RKO (cell line): ENCODE measurements at places on chromosomes 13 and 19.

DNA sequence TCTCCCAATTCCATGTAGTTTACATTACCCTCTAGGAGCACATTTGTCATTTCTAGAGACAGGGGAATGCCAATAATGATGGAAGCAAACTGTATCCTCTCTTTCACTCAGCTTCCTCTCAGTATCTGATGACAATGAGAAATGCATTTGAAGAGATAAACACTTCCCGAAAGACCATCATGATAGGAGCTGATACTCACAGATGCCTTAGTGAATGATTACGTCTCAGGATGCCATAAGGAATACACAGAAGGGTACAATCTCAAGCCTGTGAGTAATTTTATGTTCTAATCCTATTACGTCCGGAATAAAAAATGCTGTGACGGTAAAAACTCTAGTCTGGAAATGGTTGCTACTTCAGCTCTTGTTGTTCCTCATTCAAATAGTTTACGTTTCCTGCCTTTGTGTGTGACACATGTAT, 663.8 kb upstream of the MIR17HG start:
- DNase-seq, result no peak

DNA sequence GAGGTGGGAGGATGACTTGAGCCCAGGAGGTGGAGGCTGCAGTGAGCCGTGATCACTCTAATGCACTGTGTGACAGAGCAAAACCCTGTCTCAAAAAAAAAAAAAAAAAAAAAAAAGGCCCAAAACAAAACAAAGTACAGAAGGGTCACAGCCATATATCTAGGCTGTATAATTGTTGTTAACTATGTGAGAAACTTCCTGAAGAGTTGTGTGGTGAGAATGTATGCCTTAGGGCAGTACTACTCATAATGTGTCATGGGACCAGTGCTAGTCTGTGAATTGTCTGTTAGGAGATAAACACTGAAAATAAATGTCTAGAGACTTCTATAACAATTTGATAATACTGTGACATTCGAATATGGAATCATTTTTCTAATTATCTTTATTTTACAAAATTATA, 43.1 kb downstream of the PAN3 start:
- peak; percentile 79 for DNase-seq

- no peak for DNase-seq
Measured at GRCh38 chr13:46614582-46614981, 61.6 kb downstream of the LRCH1 start.

GRCh38 chr13:76732367-76732766, 153.8 kb downstream of the KCTD12 start:
- no peak for DNase-seq

DNA sequence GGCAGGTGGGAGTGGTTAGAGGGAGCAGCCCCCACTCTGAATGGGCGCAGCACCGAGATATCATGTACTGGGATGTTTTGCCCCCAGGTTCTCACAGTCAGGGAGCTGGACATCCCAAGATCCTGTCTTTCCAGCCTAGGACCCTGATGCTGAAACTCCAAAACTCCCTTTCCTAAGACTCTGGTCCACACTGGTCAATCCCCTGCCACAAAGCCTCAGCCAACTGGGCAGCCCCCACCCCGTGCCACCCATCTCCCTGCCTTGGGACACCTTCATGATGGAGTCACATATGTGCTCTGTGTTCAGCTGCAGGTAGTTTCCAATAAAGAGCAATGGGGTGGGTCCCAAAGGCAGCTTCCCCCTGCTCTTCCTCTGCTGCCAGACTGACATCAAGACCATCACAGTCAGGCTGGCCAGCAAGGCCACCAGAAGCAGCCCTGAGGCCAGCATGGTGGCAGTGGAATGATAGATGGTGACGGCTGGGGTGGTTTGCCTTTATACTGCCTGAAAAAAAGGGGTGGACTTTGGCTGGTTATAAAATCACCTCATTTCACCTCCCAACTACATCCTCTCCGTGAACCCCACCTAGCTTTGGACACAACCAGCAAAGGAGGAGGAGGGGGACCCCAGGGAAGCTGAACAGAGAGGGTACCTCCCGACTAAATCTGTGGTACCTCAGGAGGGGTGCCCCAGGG, 36.3 kb downstream of the CYP2B6 start:
- DNase-seq, result no peak

GRCh38 chr19:30691819-30692166, 319.6 kb downstream of the ZNF536 start:
- DNase-seq, result no peak
